Uterus (tissue), 4 donors: ENCODE measurements at places on chromosomes 11 and 22.
A peak's percentile ranks its signal among the peaks of the same experiment; 100 is the strongest.

GRCh38 chr11:81301166-81301830 lies 1432.4 kb downstream of the FAM181B start:
- DNase-seq = no peak

DNA sequence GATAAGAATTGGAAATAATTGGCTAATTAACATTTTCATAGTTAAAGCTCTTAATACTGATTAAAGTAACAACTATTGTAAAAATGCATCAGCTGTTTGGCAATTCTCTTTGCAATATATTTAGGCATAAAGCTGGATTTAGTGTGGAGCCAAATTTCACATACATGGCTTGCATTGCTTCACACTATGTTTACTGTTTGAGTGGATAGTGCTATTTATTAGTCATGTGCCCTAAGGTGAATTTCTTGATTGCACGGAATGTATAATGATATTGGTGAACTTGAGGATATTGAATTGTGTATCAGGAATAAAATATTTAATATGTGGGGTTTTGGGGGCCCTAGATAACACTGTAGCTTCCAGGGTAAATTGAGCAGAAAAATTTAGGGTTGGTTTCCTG lies 100.9 kb downstream of the AASDHPPT start:
- DNase-seq = no peak

GRCh38 chr11:84383576-84383975 lies 1097.4 kb upstream of the CCDC90B start:
- no peak for DNase-seq

DNA sequence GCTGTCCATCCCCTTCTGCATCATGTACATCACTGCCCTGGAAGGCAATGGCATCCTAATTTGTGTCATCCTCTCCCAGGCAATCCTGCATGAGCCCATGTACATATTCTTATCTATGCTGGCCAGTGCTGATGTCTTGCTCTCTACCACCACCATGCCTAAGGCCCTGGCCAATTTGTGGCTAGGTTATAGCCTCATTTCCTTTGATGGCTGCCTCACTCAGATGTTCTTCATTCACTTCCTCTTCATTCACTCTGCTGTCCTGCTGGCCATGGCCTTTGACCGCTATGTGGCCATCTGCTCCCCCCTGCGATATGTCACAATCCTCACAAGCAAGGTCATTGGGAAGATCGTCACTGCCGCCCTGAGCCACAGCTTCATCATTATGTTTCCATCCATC lies 337 bp downstream of the OR52B6 start:
- DNase-seq = no peak

DNA sequence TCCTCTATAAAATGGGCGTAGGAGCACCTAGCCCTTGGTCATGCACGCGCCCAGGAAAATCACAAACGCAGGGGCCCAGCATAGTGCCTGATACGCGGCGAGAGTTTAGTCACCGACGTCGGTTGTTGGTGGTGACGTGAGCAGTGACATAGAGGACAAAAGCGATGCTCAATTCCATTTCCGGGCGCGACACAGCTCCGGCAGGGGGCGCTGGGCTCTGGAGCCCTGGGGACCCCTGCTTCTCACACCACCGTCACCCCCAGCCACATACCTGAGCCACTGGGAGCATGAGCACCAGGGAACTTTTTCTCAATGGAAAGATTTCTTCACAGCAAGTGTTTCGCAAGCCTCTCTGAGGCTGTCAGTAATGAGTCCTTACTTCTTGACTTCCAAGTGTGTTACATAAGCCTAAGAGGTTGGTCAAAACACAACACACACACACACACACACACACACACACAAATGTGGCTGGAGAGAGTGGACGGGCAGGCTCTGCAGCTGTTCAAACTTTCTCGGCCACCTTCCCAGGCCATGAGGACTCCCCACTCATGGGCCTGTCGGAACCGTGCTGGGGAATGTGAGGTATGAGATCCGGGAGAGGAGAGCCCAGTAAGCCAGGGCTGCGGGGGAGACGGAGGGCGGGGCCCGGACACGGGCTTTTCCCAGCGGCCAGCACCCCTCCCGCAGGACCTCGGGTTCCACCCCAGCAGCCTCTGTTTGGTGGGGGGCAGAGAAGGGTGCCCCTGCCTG lies 36.9 kb upstream of the LINC01488 start:
- DNase-seq = peak; percentile 75

GRCh38 chr11:87405843-87406242 lies 368.1 kb downstream of the TMEM135 start:
- no peak for DNase-seq

DNA sequence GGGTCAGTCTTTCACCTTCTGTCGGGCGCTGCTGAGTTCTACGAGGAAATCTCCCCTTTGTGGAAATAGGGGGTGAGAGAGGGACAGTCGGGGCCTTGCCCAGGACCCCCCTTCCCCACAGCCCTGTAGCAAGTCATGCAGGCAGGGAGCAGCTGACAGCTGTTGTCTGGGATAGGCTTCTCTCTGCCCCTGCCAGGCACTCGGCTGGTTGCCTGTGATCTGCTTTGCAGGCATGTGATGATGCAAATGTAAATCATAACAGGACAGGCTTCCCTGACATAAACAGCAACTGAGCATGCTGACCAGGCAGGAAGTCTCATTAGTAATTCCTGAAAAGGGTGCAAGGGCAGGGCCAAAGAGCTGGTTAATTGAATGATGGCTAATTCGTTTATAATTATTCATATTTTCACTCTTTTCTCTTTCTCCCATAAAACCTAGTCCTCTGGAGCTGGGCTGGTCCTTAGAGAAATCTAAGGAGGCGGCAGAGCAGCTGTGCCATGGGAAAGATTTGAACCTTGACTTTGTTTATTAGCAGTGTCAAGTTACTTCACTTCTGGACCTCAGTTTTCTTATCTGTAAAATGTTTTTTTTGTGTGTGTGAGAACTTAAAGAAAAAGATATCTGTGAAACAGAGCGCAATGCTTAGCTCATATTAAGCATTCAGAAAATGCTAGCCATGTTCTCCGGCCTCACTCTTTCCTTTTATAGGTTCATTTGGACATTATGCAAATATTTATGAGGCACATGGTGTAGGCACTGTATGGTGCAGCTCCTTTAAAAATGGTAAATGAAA lies 129.7 kb downstream of the LDLRAD3 start:
- no peak for DNase-seq

GRCh38 chr22:42436404-42436803 lies 4.2 kb upstream of the NFAM1 start:
- DNase-seq = no peak

GRCh38 chr11:13868710-13869397 lies 93.7 kb upstream of the SPON1 start:
- no peak for DNase-seq

DNA sequence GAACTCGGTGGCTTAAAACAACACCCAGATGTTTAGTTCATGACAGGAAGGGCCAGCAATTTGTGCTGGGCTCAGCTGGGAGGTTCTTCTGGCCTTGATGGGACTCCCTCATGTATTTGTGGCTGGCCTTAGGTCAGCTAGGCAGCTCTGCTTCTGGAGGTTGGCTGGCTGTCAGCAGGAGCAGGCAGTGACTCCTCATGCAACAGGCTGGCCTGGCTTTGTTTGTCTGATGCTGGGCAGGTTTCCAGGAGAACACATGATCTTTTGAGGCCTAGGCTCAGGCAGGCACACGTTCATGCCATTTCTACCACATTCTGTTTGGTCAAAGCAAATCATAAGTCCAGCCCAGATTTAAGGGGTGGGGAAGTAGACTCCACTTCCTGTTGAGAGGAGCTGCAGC lies 571.2 kb downstream of the TBC1D22A start:
- no peak for DNase-seq

GRCh38 chr22:24805790-24806662 lies at the start of gene SGSM1:
TSS of gene SGSM1 (plus strand) at chr22:24806211. CDS start at chr22:24806326, 115 bp downstream.
- peak; percentile 33 for DNase-seq

DNA sequence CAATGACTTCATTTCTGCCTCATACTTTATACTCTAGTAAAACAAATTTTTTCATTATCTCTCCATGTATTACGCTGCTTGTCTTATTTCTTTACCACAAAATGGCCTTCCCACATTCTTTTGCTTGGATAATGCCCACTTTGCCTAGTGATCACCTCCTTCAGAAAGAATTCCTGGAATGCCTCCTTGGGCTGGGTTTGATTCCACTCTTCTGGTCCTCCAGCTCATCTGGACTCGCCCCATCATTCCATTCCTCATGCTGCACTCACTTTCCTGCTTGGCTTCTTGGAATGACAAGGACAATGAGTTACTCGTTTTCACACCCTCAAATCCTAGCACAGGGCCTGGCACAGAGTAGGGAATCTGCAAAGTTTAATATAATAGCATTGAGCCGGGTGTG lies 475.1 kb upstream of the LARGE1 start:
- DNase-seq = no peak

DNA sequence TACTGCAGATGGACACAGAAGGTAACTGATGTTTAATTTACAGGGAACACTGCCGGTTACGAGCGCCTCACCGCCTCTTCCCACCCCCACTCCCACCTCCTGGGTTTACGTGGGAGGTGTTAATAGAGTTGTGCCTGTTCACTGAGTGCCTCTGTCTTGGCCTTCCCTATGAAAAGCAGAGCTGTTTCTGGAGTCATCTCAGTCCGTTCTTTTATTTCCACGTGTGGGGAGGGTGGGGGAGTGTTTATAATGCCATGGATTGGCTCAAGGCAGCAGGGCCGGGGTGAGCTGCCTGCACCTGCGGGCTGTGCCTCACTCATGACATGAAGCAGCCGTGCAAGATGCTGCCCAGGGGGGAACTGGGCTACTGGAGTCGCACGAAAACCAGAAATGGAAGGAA lies 322.7 kb downstream of the CADM1 start:
- no peak for DNase-seq

DNA sequence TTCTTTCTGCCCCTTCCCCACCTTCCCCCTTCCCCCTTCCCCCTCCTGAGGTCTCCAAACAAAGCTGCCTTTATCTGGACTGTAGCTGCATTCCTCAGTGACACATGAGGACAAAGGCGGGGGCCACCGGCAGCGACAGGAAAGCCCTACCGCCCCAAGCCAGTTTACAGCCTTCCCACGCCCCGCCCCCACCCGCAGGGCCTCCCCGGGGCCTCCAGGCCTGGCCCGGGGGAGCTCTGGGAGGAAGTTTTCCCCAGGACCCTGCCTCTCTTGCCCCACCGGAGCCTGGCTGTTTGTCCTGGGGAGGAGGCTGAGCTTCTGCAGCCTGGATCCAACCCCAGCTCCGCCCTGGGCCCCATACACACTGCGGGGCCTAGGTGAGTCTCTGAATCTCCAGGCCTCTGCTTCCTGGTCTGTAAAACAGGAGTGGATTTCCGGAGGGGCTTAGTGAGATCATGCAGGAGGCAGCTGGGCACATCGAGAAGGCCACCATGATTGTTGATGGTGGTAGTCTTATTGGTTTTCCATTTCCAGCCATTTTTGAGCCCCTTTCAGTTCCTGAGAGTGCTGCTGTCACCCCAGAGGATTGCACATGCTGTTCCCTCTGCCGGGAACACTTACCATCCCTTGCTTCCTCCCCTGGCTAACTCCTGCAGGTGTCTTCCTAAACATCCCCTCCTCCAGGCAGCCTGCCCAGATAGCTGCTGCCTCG lies 130.7 kb downstream of the MN1 start:
- no peak for DNase-seq

DNA sequence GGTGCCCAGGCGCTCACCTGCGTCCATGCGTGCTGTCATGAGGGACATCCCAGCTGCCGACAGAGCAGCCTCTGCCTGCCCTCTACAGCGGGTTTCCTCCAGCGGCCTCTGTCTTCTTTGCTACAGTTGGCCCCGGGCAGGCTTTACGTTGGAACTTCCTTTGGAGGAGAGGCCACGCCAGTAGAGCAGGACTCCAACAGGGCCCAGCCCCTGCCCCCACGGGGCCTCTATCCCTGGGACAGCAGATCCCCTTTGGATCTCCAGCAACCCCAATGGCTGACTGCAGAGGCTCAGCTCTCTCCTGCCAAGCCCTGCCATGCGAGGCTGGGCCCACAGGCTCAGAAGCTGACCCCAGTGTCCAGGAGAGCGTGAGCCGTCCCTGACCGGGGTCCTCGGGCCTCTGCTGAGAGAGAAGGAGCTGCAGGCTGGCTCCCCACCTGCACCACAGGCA lies 12.1 kb downstream of the TRPM5 start:
- DNase-seq = no peak

DNA sequence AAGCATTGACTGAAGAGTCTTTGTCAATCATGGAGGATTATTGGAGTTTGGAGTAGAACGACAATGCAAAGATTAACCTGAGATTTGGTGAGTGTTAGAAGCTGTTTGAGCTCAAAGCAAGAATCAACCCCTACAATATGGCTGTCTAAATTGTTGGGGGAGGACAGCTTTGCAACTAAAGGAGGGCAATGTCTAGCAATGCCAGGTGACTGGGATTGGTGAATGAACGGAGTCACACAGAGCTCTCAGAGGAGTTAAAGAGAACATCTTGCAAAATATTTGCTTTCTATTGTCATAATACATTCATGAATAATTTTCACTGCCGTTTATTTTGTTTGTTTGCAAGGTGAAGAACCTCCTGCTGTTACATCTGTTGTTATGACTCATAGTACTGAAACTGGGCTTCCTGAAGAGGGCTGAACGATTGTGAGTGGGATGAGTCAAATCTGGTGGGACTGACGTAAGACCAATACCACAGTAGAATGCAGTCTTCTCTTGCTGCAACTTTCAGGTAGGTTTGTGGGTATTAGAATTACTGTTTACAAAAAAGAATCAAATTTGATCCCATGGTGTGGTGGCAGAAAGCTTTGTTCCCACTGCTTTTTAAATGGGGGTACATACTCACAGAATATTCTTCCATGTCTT lies 281.9 kb downstream of the CADM1 start:
- DNase-seq = no peak

GRCh38 chr11:112877581-112877980 lies 83.6 kb upstream of the NCAM1 start:
- no peak for DNase-seq

GRCh38 chr11:130886704-130887103 lies 29.6 kb downstream of the SNX19 start:
- no peak for DNase-seq

DNA sequence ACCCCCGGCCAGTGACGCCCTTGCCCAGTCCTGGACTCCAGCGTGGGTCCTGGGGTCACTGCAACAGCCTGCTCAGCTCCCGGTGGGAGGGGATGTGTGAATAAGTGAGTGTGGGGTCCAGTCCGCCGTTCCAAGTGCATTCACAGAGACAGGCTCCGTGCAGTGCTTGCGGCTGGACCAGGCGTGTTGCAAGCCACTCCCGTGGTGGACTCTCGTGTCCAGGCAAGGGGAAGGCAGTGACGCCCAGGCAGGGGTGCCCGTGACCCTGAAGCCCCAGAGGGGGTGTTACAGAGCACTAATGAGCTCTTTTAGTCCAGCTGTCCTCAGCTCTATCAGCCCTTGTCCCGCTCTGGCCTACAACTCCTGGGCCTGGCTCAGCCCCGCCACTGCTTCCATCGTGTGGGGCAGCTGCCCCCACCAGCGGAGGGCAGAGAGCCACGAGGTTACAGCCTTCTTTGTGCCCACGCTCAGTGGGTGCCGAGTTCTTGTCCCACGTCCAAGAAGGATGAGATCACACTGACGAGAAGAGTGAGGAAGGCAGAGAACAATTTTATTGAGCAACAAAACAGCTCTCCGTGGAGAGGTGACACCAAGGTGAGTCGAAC lies 1807.5 kb downstream of the LRRC4C start:
- no peak for DNase-seq
